ENCODE measurements at places on chromosomes 5 and 9.

DNA sequence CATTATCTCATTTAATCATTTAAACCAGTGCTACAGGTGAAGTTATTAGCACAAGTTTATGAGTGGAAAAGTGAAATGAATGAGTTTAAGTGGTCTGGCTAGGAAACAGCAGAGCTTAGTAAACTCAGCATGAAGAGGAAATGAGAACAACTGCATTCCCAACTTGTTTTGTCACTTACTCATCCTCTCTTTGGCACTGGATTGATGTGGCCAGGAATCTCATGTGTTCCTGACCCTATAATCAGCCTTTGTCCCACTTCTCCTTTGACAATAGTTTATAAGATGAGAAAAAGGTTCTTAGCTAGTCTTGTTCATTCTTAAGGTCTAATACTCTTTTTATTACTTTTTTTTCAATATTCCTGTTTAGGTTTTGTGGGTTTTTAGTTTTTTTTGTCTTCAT, 559.2 kb upstream of the TLE4 start:
- no peaks in the 10 kb centered on the region for H3K27me3 ChIP-seq
- H3K4me3 ChIP-seq, result no peak overlapping the region
- no peaks in the 10 kb centered on the region for H3K4me1 ChIP-seq
- H3K27ac ChIP-seq, result no peak overlapping the region
- DNase-seq, result no peak
- H3K36me3 ChIP-seq, result no peaks in the 10 kb centered on the region

GRCh38 chr5:115379622-115380344, 83.3 kb upstream of the CCDC112 start:
- no peaks in the 10 kb centered on the region for H3K36me3 ChIP-seq
- peak; percentile 81 for DNase-seq
- H3K27ac ChIP-seq, result peak overlapping the region; percentile 26
- H3K4me3 ChIP-seq, result no peak overlapping the region
- no peaks in the 10 kb centered on the region for H3K27me3 ChIP-seq

DNA sequence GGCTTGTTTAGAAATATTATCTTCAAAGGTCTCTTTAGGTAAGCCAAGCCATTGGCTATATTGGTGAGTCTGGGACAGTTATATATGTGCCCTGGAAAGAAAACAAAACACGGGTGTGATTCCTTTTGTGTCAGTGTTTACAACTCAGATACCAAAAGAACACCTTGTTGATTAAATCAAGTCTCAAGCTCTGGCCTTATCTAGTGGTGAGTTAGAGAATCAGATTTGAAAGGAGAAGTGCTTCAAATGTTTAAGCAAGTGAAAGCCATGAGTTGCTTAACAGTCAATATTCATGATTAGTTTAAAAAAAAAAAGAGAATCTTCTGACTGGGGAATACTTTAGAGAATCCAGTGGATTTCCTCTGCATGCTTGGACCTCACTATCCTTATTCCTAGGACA, 68.3 kb downstream of the IQGAP2 start:
- H3K27ac ChIP-seq, result no peak overlapping the region
- no peak overlapping the region for H3K4me3 ChIP-seq
- peaks cover 2% of the 10 kb centered on the region for H3K4me1 ChIP-seq
- H3K36me3 ChIP-seq, result no peaks in the 10 kb centered on the region
- no peaks in the 10 kb centered on the region for H3K27me3 ChIP-seq

- H3K4me3 ChIP-seq, result no peak overlapping the region
- no peaks in the 10 kb centered on the region for H3K36me3 ChIP-seq
- no peak overlapping the region for H3K27ac ChIP-seq
Observed at GRCh38 chr5:39835371-39835770, 410.6 kb upstream of the DAB2 start.
